ENCODE measurements at places on chromosomes 6 and 20. TPM values are rescaled to one million over a fixed set of nuclear protein-coding genes. Genes with fewer than 3 reads are reported as not detected.
A peak's percentile ranks its signal among the peaks of the same experiment; 100 is the strongest.

- no peak for DNase-seq
These were observed 9.1 kb downstream of the ZNF292 start for GRCh38 chr6:87164506-87164905.

The FRK gene
- total RNA-seq, result 0.07 TPM

DNA sequence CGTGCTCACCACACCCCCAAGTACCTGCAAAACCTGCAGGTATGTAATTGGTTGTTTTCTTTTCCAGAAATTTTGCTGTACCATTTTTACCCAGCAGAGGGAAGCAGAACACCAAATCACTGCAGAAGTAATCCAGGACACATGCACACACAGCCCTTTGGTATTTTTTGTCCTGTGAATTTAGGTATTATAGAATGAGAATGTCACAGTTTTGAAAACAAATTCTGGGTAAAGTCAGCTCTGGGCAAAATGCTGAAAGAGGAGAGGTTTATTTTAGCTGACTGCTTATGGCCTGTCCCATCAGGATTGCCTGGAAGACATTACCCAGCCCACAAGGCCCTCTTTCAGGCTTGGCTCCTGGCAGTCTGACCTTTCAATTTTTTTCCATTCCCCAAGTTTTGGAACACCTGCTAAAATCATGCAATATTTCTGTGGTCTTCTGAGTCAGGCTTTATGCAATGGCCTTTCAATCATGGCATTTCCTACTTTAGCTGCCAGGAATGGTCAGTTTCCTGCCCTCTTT lies 3.5 kb upstream of the EFHC1 start:
- peak; percentile 82 for DNase-seq

The FOXO3 gene
- 16.9 TPM for total RNA-seq

The FBXO30 gene
- total RNA-seq, result 10.2 TPM

DNA sequence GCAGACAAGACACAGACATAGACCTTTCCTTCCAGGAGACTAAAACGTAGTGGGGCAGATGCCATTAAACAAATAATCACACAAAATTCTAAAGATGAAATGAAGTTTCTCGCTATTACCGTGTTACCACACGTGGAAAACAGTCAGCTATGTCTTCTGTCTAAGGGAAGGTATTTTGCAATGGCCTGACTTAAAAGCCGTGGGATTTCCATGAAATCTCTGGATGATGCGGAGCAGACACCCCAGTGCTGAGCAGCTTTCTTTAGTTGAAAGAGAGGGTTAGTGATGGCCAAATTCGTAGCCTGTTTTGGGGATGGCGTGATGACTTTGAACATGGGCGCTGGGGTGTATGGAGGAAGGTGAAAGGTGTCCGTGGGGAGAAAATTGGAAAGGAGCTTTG lies 281.8 kb downstream of the NRN1 start:
- DNase-seq, result no peak

The IMPG1 gene
- not detected for total RNA-seq

DNA sequence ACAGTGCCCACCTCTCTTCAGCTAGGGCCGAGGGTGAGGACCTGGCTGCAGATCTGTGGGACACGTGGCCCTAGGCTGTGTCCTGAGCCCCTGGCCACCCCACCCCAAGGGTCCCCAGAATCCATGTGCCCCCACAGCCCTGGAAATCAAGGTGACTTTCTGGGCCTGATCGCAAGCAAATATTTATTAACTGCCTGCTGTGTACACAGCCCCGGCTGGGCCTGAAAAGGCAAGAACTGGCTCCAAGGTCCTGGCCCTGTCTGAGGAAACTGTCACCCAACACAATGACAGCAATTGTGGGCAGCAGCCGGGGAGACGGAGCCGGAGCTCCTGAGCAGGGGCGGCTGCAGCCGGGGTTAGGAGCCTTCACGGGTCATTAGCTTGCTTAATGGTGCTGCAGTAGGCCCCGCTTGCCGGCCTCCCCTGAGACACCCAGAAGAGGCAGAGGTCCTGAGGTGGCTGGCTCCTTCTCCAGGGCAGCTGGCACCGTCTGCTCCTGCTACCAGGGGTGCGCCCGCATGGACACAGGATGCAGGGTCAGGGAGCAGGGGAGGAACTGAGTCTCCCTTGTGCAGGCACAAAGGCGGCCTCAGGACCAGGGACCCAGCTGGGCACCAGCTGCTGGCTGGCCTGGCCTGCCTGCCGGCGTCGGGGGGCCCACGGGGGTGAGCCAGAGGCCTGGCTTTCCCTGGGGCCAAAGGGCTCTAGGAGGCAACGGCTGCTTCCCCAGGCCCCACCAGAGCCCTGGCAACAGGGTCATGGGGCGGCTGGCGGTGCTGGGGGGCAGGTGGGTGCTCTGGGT lies 24.1 kb downstream of the NPEPL1 start:
- no peak for DNase-seq

DNA sequence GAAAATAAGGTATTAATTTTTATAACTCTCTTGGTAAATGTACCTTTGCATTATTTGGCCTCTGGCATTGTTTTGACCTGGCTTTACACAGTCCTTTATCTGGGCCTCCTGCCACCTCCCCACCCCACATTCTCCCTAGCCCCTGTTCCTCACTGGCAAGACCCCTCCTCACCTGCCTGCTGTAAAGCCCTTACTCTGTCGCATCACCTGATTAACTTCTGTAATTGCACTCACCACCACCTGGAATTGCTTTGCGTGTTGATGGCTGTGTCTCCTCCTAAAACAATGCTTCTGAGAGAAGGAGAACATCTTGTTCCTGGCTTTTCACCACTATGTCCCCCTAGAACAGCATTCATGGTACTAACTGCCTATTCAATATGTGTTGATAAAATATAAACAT lies 24.8 kb downstream of the SNX9 start:
- no peak for DNase-seq

All from B cell (primary cell).